ENCODE measurements at places on chromosomes 11 and 22.

DNA sequence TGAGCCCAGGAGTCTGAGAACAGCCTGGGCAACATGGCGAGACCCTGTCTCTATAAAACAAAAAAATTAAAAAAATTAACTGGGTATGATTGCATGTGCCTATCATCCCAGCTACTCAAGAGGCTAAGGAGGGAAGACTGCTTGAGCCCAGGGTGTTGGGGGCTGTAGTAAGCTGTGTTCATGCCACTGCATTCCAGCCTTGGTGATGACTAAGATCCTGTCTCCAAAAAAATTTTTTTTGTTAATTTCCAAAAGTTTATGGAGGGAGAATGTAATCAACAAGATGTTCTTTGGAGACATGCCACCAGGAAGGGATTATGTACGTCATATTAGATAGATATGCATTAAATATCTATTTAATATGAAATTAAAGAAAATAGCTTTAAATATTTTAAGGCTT lies 267.5 kb downstream of the SBF2 start:
- DNase-seq, result no peak

DNA sequence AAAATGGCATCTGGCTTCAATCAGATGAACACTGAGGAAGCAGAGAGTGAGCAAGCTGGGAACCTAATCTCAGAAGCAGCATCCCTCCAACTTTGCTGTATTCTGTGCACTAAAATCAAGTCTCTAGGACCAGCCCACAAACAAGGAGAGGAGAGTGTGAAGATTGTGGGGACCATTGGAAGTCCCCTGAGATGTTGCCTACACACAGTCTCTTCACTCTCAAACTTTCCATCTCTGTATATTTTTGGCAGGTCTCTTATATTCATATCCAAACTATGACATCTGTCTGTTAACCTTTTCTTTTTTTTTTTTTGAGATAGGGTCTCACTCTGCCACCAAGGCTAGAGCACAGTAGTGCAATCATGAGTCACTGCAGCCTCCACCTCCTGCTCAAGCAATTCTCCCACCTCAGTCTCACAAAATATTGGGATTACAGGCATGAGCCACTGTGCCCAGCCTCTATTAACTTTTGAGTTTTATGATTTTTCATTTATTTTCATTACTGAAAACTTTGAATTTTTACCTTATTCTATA lies 1096.4 kb downstream of the TBC1D22A start:
- no peak for DNase-seq

GRCh38 chr11:74559110-74559933 lies 33.1 kb upstream of the POLD3 start:
- no peak for DNase-seq

DNA sequence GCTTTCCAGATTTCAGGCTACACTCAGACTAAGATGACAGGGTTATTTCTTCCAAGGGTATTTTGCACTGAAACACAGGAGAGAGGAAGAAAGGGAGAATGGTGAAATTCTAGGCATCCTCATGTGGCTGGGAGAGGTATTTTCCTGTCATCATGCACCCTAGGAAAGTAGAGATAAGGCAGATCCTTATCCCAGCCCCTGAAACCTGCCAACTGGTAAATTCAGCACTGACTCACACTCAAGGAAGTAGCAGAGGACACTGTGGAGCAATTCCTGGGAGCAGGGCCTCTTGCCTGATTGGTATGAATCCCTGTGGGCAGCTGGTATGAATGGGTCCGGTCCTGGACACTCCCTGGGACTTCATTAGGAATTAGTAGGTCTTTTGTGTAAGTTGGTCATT lies 37.6 kb upstream of the SLC5A1 start:
- no peak for DNase-seq

- no peak for DNase-seq
These were observed 11.5 kb upstream of the DKK3 start for GRCh38 chr11:12019866-12020416.

GRCh38 chr11:120248551-120249278 lies 8.8 kb downstream of the POU2F3 start:
- no peak for DNase-seq
